ENCODE measurements at places on chromosomes 12 and 14.
A peak's percentile ranks its signal among the peaks of the same experiment; 100 is the strongest.

DNA sequence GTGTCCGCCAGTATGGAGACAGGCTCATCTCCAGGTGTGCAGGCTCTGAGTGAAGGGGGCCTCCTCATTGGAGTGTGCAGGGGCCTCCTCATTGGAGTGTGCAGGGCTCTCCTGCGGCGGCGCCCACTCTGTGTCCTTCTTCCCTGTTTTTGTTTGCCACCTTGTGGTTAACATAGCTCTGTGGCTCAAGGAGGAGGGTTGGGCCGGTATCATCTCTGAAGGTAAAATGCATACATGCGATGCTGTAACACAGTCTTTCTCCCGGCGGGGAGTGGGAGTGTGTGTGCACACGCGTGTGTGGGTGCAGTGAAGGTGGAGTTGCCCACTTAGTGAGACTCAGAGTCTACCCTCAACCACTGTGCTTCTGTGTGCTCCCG is 429.4 kb downstream of the ZFP36L1 start:
- no peak for DNase-seq

- DNase-seq, result no peak
These were observed 11.2 kb upstream of the MAP1LC3B2 start for GRCh38 chr12:116547955-116548501.

GRCh38 chr12:124347805-124348658 is 53.1 kb downstream of the RFLNA start:
- DNase-seq, result peak; percentile 44

DNA sequence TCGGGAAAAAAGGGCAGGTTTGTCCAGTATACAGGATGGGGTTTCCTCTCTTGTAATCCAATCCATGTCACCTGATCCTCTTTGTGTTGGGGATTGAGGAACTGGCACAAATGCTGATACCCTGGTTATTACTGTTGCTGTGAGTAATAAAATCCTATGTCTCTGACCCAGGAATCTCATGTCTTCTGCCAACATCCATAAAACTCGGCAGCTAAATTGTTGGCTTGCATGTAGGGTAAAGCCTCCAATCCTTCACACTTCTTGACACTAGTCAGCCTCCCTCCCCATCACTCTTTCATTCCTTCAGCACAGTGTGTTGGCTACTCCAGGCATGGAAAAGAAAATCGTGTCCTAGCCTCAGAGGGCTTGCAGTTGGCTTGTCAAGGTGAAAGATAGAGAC is 9.2 kb upstream of the NOS1 start:
- no peak for DNase-seq

- DNase-seq, result no peak
These were observed 76.1 kb downstream of the ALG10B start for GRCh38 chr12:38392554-38393144.

DNA sequence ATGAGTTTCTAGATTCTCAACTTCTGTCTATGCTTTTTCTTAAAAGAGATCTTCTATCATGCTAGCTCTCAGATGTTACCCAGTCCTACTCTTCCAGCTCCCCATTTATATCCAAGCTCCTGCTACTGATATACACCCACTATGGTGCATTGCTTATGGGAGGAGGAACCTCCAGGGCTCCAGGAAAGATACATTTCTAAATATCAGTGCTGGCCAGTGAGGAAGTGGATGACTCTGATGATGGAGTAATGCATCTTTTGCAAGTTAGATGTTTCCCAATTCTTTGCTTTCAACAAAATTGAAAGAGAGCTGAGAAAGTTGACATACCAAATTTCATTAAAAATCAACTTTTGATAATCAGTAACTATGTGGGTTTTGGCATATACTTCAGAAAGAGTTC is 105.7 kb upstream of the RESF1 start:
- DNase-seq, result no peak

DNA sequence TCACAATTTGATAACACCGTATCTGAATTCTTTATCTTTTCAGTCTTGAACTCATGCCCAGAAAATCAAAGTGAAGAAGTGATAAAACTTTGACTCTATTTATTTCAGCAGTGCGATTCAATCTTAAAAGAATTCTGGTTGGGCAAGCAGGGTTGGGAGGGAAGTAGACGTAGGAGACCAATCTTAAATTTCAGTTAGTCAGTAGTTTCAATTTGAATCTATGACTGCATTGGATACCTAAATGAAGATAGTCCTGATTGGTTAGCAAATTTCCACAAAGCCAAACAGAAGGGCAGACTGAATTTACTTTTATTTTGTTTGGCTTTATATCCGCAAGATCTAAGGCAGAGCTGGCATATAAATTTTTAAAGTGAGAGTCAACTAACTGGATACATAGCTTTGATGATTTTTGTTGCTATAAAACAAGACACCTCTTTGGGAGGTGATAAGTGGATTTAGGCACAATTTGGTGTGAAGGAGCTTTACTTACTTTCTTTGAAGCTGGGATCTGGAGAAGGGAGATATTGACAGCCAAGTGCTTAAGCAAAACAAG is 2.6 kb downstream of the ACSS3 start:
- no peak for DNase-seq

DNA sequence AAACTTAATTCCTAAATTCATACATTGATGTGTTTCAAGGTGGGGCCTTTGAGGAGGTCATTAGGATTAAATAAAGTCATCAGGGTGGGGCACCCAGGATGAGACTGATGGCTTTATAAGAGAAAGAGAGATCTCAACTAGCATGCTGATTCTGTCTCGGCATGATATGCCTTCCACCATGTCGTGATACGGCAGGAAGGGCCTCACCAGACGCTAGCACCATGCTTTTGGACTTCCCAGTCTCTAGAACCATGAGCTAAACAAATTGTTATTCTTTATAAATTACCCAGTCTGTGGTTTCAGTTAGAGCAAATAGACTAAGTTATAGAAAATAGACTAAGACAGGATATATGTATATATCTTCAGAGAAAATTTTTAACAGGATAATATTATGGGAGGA is 759.6 kb downstream of the MED13L start:
- no peak for DNase-seq

DNA sequence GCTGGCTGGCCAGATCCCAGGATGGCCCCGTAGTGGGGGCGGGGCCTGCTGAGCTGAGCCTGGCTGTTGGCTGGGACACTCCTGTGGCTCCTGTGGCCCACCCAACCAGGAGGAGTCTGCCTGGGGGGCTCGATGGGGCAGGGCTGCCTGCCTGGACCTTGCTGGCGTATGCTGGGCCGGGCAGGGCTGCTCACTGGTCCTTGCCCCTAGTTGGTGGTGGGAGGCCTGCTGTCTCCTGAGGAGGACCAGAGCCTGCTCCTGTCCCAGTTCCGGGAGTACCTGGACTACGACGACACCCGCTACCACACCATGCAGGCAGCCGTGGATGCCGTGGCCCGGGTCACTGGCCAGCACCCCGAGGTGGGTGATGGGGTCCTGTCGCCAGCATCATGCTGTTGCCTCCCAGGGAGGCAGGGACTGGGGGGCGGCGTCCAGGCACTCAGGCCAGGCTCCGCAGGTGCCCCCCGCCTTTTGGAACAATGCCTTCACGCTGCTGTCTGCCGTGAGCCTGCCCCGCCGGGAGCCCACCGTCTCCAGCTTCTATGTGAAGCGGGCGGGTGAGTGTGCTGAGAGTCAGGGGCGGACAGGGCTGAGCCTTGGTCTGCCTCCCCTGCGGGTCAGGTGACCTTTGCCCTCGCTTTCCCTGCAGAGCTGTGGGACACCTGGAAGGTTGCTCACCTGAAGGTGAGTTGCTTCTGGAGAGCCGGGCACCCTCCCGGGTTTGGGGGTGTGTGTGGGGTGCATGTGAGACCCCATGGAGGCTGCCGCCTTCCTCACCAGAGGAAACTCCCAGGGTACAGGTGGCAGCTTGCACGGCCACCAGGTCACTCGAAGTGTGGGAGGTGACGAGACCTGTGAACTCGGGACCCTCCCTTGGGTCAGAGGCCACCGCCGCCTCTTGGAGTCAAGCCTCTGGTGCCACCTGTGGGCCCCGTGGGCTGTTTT is 3.4 kb downstream of the NOC4L start:
- DNase-seq, result no peak

GRCh38 chr12:71269281-71269598 is 111.4 kb upstream of the TSPAN8 start:
- no peak for DNase-seq

- no peak for DNase-seq
These were observed 6.7 kb upstream of the DNAAF2 start for GRCh38 chr14:49641697-49642129.

- no peak for DNase-seq
These were observed 174.8 kb downstream of the APAF1 start for GRCh38 chr12:98819821-98820404.

DNA sequence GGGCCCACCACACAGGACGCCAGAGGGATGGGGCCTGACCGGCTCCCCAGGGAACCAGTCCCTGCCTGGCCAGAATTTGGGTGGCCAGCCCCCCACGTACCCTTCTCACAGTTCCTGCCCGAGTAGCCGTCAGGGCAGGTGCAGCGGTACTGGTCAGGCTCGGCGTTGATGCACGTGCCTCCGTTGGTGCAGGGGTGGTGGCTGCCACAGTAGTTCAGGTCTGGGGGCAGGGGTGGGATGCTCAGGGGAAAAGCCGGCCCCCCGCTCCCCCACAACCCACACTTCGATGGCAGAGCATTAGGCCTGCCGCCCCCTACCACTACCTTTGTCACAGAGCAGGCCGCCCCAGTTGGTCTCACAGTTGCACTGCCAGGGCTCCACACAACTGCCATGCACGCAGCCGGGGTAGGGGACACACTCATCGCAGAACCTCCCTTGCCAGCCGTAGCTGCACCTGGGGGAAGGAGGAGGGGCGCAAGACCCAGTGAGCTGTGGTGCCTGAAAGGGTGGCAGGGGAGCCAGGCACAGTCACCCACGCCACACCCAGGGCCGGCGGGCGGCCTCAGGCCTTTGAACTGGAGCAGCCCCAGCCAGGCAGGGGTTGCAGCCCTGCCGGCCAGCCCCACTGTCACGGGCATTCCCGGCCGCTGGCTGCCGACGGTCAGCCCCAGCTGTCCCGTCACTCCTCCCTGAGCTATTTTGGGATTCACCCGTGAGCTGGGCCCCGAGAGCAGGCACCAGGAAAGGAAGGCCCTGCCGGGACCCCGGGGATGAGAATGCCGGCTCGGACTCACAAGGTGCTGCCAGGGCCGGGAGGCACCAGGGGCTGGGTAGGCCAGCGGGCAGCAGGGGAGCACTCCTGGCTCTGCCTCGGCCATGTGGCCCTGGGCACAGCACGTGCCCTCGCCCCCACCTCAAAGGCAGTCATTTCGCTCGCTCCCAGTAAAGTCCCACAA is 16.5 kb downstream of the JAG2 start:
- no peak for DNase-seq

DNA sequence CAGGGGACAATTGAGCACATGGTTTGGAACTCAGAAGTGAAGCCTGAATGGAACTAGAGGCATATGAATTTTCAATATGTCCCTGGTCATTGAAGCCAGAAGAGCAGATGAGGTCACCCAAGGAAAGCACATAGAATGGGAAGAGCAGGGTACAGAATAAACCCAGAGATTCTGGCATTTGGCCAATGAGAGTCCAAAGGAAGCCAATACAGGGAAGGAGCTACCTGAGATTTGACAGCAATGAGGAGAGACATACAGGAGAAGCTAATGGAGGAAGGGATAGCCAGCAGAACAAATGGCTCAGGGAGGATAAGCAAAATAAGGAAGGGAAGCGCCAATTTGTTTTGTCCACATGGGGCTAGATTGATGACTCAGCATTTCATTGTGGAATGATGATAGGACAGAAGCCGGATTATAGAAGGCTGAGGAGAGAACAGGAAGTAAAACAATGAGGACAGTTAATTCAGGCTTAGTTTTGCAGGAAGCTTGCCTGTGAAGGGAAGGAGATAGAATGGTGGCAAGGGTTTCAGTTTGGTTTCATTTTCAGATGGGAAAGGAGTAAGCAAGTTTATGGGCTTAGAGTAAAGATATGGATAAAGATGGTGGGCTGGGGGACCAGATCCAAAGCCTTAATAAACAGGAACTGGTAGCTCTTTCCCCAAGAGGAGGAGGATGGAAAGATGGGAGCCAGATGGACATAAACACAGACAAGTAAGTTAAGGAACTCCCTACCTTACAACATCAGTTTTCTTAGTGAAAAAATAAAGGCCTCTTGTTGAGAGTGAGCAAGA is 3.2 kb upstream of the SPTSSA start:
- no peak for DNase-seq

DNA sequence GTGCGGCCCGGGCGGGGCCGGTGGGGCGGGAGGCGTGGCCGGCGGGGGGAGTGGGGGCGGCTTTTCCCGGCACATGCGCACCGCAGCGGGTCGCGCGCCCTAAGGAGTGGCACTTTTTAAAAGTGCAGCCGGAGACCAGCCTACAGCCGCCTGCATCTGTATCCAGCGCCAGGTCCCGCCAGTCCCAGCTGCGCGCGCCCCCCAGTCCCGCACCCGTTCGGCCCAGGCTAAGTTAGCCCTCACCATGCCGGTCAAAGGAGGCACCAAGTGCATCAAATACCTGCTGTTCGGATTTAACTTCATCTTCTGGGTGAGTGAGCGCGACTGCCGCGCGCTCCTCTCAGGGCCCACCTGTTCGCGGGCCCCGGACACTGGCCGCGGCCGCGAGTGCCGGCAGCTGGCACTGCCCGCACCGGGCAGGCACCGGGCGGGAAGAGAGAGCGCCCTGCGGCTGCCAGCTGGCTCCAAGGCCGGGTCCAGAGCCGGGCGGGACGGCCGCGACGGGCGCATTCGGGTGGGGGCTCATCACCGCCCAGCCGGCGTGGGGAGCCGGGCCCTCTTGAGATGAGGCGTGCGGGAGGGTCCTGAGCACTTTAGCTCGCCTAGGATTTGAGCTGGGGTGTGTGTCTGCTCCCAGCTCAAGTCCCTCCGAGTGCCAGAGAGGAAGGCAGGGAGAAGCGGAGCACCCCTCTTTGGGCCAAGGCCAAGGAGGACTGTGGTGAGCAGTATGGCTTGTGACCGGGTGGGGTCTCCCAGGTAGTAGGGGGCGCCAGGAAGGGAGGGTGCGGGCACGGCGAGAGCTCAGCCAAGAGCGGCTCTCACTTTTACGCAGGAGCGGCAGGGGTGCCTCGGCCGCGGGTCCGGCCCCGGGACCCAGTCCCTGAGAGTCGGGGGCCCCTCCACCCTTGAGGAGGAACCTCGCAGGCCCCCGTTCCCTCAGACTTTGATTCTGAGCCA is at the start of gene CD9:
Gene CD9, plus strand, starts transcription at position 145 of the 957 bp plus-strand sequence. Its CDS starts 100 bp downstream, at position 245.
- DNase-seq, result peak; percentile 59

- DNase-seq, result no peak
These were observed 68.2 kb upstream of the MUCL1 start for GRCh38 chr12:54786081-54786480.

Measured in activated CD8-positive, alpha-beta memory T cell treated with anti-CD3 and anti-CD28 coated beads, Interleukin-2, amount 50 U/mL, for 4 hours (primary cell).